ENCODE measurements at places on chromosomes 13 and 19. TPM values are rescaled to one million over a fixed set of nuclear protein-coding genes. Genes with fewer than 3 reads are reported as not detected.

Gene NDUFB7
- total RNA-seq = 357 TPM

Gene MBD3L2
- total RNA-seq = not detected

Gene TICAM1
- total RNA-seq = 3.5 TPM

Gene SSBP4
- total RNA-seq = 73.4 TPM

Gene SLC25A41
- not detected for total RNA-seq

Gene ZNF665
- 0.86 TPM for total RNA-seq

Gene ZNF285
- 3.9 TPM for total RNA-seq

Gene TUBB4A
- not detected for total RNA-seq

Gene TPTE2
- total RNA-seq = under 0.01 TPM

Gene BST2
- total RNA-seq = 7.8 TPM

Gene ZNF540
- 0.86 TPM for total RNA-seq

Gene S1PR4
- not detected for total RNA-seq

Gene ZSCAN5C
- not detected for total RNA-seq

Gene LGALS4
- not detected for total RNA-seq

Gene COL5A3
- total RNA-seq = 10.6 TPM

Gene SYCN
- total RNA-seq = not detected

Gene CYP2A7
- total RNA-seq = not detected

Gene TNFRSF19
- 95.7 TPM for total RNA-seq

Gene PNMA8B
- 0.43 TPM for total RNA-seq

Gene IGSF23
- 0.32 TPM for total RNA-seq

Gene PRTN3
- total RNA-seq = not detected

Gene ECSIT
- total RNA-seq = 22.9 TPM

Gene NR2F6
- 51.0 TPM for total RNA-seq

Gene DCT
- total RNA-seq = not detected

Gene GNG7
- not detected for total RNA-seq

Gene ATXN8OS
- total RNA-seq = not detected

Gene LIN7B
- 4.8 TPM for total RNA-seq

Gene TYK2
- total RNA-seq = 83.8 TPM

Gene C2CD4C
- total RNA-seq = not detected

Gene MUC16
- under 0.01 TPM for total RNA-seq

Gene SH2D3A
- under 0.01 TPM for total RNA-seq

Gene TMEM145
- not detected for total RNA-seq

Gene INSL3
- not detected for total RNA-seq

Gene SLC5A5
- total RNA-seq = not detected

Gene SOX21
- not detected for total RNA-seq

Gene RDH8
- not detected for total RNA-seq

Gene PTGER1
- total RNA-seq = 2.6 TPM

Gene FCGBP
- total RNA-seq = under 0.01 TPM

Gene CYP2B6
- not detected for total RNA-seq

Gene HTR2A
- total RNA-seq = under 0.01 TPM

Gene FUT1
- under 0.01 TPM for total RNA-seq

Gene ZNF497
- 0.32 TPM for total RNA-seq

Gene ZNF729
- not detected for total RNA-seq

Gene WDR62
- 7.8 TPM for total RNA-seq

Gene NUFIP1
- total RNA-seq = 4.7 TPM

Gene NKG7
- not detected for total RNA-seq

Gene BCL2L12
- total RNA-seq = 4.7 TPM

Gene CPB2
- not detected for total RNA-seq

Gene LPAR6
- total RNA-seq = 10.3 TPM

Gene ODAD3
- total RNA-seq = 0.43 TPM

Gene OR10H1
- total RNA-seq = not detected

Gene CCNA1
- total RNA-seq = 0.43 TPM

Gene FOXO1
- 9.5 TPM for total RNA-seq

Measured in fibroblast of villous mesenchyme (primary cell).